ENCODE measurements at places on chromosomes 12 and 14.

- no peak for DNase-seq
Observed at GRCh38 chr12:66017736-66018135, 112.8 kb downstream of the LLPH start.

DNA sequence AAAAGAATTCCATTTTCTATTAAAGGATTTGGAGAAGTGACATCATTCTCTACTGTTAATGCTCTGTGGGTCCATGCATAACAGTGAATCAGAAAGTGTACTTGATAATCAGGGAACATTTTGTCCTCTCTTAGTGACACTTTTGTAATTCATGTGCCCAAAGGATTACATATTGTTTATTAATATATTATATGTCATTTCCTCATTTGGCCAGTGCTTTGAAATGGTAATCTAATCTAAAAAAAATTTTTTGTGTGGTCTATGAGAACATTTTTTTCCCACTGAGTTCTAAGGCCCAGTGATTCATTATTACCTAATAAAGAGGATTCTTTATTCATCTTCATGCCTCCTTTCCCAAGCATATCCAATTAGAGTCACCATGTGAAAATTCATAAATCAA, 79.7 kb upstream of the MYF6 start:
- DNase-seq, result no peak

GRCh38 chr12:2363836-2364609, 311.2 kb downstream of the CACNA1C start:
- DNase-seq, result no peak

GRCh38 chr12:28057856-28058615, 85.5 kb upstream of the PTHLH start:
- DNase-seq, result no peak

DNA sequence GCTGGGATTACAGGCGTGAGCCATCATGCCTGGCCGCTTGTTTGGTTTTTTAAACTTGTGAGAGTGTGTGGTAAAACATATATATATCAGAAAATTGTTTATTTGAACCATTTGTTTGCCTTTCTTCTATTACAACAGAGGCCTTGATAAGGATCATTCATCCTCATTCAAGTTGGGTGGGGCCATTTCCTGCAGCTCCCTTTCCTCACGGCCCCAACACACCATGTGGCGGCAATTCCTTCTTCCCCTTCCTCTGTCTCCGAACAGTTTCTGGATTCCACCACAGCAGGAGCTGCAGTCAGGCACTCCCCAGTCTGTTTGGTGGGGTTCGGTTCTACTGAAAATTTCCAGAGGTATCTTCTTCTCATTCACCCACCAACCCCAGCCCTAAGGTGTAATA, 42.0 kb upstream of the RASSF3 start:
- DNase-seq, result no peak

DNA sequence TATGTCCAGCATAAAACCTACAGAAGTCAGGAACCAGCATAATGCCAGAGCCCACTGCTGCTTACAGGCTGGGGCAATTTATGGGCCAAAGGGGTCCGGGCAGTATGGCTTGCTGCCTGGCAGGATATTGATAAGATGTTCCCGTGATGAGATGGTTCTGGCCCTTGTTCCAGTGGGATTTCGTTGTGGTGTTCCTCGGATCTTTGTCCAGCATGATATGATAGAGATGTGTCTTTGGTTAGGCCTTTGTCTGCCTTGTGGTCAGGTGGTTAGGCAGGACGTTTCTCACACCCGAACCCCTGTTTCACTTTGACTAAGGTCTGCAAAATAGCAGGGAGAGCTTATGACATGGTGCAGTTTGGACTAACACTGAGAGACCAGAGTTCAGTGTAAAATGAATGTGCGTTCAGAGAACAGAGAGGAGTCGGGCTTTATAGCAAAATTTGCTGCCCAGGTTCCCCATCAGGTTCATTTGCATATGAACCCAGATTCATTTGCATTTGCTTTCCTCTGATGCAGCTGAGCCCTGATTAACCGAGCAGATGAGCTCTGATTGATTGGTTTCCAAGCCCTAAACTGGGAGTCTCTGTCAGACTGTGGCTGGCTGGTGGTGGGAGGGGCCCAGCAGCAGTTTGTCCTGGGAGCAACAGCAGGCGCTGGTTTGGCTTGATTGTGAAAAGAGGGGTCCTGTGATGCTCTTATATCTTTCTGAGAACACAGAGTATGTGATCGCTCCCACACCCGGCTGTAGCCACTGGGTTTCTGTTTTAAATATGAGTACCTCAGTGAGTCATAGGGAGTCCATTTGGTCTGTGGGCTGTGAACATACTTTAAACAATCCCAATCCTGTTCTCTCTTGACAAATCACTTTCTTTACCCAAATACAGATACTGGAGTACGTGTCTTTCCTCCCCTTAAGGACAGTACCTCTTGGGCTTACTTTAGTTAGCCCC, 156.3 kb upstream of the PZP start:
- peak; percentile 34 for DNase-seq
